ENCODE measurements at places on chromosomes 1 and 21. TPM values are rescaled to one million over a fixed set of nuclear protein-coding genes. Genes with fewer than 3 reads are reported as not detected.

The PLA2G2C gene
- not detected for polyA plus RNA-seq

The CYB561D1 gene
- 6.8 TPM for polyA plus RNA-seq

The MEGF6 gene
- 4.1 TPM for polyA plus RNA-seq

The UHMK1 gene
- 4.6 TPM for polyA plus RNA-seq

The TBX15 gene
- polyA plus RNA-seq = 0.14 TPM

The APOBEC4 gene
- not detected for polyA plus RNA-seq

The COPA gene
- 78.2 TPM for polyA plus RNA-seq

The DNM3 gene
- 2.3 TPM for polyA plus RNA-seq

The SLAMF9 gene
- not detected for polyA plus RNA-seq

The FAM110D gene
- polyA plus RNA-seq = 0.20 TPM
